ENCODE measurements at places on chromosomes 5 and 9. TPM values are rescaled to one million over a fixed set of nuclear protein-coding genes. Genes with fewer than 3 reads are reported as not detected.
A peak's percentile ranks its signal among the peaks of the same experiment; 100 is the strongest.

- DNase-seq, result no peak
- H3K27me3 ChIP-seq, result no peaks in the 10 kb centered on the region
- H3K4me3 ChIP-seq, result no peak overlapping the region
Measured at GRCh38 chr9:89437772-89438171, 60.1 kb downstream of the SEMA4D start.

- no peaks in the 10 kb centered on the region for H3K36me3 ChIP-seq
- no peaks in the 10 kb centered on the region for H3K4me1 ChIP-seq
- H3K4me3 ChIP-seq, result no peak overlapping the region
- no peak for DNase-seq
- H3K27ac ChIP-seq, result no peak overlapping the region
- H3K27me3 ChIP-seq, result no peaks in the 10 kb centered on the region
Measured at GRCh38 chr5:89308606-89309040, 425.6 kb upstream of the MEF2C start.

- peaks cover 8% of the 10 kb centered on the region for H3K4me1 ChIP-seq
- H3K4me3 ChIP-seq, result no peak overlapping the region
- no peak for DNase-seq
- H3K27me3 ChIP-seq, result no peaks in the 10 kb centered on the region
- H3K36me3 ChIP-seq, result no peaks in the 10 kb centered on the region
Measured at GRCh38 chr9:137405677-137406081, 17.3 kb downstream of the EXD3 start.

ZNF883 gene
- 3.0 TPM for total RNA-seq

DNA sequence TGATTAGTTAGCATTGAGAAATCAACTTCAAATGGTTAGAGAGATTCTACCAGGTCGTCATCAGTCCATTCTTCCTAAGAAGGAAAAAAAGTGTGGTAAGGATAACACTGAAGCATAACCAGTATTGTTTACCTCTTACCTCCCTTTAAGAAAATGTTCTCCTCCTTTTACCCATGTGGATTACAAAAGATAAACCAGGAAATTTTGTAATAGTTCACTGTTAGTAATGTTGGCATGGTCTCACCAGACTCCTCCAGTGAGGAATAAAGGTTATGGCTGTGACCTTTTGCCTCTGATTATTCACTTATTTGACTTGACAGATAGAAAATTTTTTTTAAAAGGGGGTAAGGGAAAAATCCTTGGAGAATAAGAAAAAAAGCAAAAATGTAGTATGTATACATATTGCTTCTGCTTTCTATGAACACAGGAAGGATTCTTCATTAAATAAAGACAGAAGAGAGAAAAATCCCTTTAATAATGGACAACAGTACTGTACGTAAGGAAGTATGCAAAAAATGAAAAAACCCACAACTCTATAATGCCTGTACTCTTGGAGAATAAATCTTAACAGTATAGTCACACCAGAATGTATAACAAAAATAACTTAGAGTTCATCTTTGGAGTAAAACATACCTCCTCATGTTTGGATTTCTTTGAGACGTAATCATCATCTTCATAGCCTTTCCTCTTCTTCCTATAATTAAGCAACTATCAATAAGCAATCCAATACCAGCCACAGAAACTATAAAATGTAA, 18.1 kb downstream of the CCNH start:
- no peaks in the 10 kb centered on the region for H3K36me3 ChIP-seq
- no peak overlapping the region for H3K27ac ChIP-seq
- H3K27me3 ChIP-seq, result no peaks in the 10 kb centered on the region
- H3K4me1 ChIP-seq, result peaks cover 1% of the 10 kb centered on the region
- no peak for DNase-seq

- H3K4me3 ChIP-seq, result no peak overlapping the region
- peaks cover under 1% of the 10 kb centered on the region for H3K4me1 ChIP-seq
- DNase-seq, result no peak
- H3K27ac ChIP-seq, result no peak overlapping the region
- no peaks in the 10 kb centered on the region for H3K27me3 ChIP-seq
- H3K36me3 ChIP-seq, result no peaks in the 10 kb centered on the region
Measured at GRCh38 chr9:131645078-131645776, 94.6 kb downstream of the RAPGEF1 start.

DNA sequence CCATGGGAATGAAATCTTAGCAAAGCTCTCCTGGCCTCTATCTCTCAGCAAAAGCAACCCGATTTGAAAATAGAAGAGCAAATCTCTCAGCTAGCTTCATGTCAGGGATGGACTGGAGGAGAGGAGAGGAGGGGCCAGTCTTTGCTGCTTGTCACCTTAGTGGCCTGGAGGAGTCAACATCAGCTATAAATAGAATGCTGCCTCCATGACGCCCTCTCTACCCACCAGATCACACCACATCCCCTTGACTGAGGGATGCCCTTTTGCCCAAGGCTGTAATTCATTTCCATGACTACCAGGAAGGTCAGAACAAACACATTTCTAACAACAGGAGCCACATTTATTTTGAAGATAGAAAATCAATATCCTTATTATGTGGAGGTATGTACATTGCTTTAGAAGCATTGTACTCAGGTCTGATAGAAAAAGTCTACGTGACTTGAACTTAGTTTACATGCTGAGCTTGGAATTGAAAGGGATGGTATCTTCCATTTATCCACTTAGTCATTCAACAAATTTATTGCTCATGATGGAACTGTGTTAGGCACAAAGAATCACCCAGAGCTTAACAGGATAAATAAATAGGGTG, 92.4 kb upstream of the LIFR start:
- no peaks in the 10 kb centered on the region for H3K27me3 ChIP-seq
- no peaks in the 10 kb centered on the region for H3K36me3 ChIP-seq
- no peaks in the 10 kb centered on the region for H3K4me1 ChIP-seq
- H3K27ac ChIP-seq, result no peak overlapping the region
- H3K4me3 ChIP-seq, result no peak overlapping the region
- DNase-seq, result no peak

DNA sequence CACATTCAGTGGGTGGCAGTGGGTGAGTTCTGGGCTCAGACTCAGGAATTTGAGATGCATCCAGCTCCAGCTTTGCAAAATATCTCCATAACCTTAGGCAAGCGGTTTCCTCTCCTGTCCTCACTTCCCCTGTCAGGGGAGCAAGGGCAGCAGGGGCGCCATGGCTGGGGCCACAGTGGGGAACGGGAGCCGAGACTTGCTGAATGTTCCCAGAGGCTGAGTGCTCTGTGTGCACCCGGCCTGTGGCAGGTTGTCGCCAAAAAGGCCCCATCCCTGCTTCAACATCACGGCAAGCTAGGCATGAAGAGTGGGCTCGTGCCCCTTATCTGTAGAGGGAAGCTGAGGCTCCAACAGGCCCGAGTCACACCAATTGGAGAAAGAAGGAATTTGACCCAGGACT, 268.8 kb downstream of the NSG2 start:
- no peak overlapping the region for H3K27ac ChIP-seq
- H3K27me3 ChIP-seq, result no peaks in the 10 kb centered on the region
- H3K36me3 ChIP-seq, result no peaks in the 10 kb centered on the region
- no peaks in the 10 kb centered on the region for H3K4me1 ChIP-seq
- DNase-seq, result no peak
- H3K4me3 ChIP-seq, result no peak overlapping the region

GRCh38 chr5:120901199-120901598, 437.1 kb downstream of the PRR16 start:
- H3K36me3 ChIP-seq, result no peaks in the 10 kb centered on the region
- H3K4me1 ChIP-seq, result no peaks in the 10 kb centered on the region
- DNase-seq, result no peak
- no peak overlapping the region for H3K27ac ChIP-seq
- no peaks in the 10 kb centered on the region for H3K27me3 ChIP-seq
- no peak overlapping the region for H3K4me3 ChIP-seq

DNA sequence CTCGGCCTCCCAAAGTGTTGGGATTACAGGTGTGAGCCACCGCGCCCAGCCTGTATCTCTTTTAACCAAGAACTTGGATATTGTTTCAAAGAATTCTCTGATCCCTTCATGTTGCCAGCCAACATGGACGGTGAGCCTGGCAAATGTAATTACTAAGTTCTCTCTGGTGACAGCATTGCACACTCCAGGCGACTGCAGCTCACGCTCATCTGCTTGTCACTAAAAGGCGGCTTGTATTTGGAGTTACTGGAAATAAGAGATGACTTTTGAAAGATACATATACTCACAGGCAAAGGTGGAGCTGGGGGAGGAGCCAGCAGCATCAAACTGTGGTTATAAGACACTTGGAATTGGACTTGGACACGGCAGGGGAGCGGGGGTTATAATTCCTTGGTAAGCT, 172.3 kb downstream of the SLIT3 start:
- DNase-seq, result no peak
- H3K27me3 ChIP-seq, result no peaks in the 10 kb centered on the region
- no peaks in the 10 kb centered on the region for H3K36me3 ChIP-seq
- H3K27ac ChIP-seq, result no peak overlapping the region

GRCh38 chr5:140806834-140807775, at the start of gene PCDHA4:
TSS of gene PCDHA4 (plus strand) at chr5:140807068.
- peak; percentile 41 for DNase-seq
- no peaks in the 10 kb centered on the region for H3K4me1 ChIP-seq
- H3K36me3 ChIP-seq, result no peaks in the 10 kb centered on the region
- peak within 1 kb of the TSS; percentile 9 for H3K4me3 ChIP-seq

Data from ovary (tissue), 10 donors.